ENCODE measurements at places on chromosomes 16 and 17.

- no peak for DNase-seq
These were observed 70.5 kb downstream of the AATF start for GRCh38 chr17:37019117-37019740.

DNA sequence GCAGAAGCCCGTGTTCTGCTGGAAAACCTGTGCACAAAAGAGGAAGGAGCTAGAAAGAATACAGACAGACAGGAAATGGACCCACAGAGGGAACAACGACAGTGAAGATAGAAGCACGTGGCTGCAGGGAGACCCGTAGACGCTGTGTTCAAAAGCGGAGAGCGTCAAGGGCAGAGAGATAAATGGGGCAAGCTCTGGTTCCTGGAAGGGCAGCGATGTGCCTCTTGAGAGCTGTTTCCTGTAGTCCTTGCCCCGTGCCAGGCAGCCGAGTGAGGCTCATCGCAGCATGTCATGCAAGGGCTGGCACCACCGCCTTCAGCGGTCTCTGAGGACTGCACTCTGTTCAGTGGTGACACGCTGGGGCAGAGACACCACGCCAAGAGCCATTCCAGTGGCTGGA, 43.6 kb upstream of the CACNG5 start:
- no peak for DNase-seq

DNA sequence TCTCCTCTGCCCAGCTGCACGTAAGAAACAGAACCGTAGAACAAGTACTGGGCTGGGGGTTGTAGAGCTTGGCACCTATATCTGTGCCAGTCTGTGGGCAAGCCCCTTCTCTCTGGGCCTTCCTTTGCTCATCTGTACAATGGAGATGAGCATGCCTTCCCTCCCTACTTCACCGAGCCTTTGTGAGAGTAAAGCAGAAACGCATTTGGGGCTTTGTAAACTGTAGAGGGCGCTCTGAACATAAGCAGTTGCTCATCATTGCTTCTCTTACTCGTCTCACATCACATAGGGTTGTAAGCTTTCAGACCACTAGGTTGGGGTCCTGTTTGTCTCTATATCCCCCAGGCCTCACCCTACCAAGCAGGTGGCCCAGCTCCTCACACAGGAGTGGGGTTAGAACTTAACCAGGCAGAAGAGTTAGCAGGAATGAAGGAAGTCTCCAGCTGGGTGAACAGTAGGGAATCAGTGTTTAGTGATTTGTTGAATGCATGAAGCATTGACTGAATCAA, 15.1 kb downstream of the SAMD14 start:
- no peak for DNase-seq

GRCh38 chr17:56604691-56605290, 11.3 kb downstream of the NOG start:
- no peak for DNase-seq

GRCh38 chr16:26161461-26162180, 469.9 kb downstream of the HS3ST4 start:
- DNase-seq: no peak

DNA sequence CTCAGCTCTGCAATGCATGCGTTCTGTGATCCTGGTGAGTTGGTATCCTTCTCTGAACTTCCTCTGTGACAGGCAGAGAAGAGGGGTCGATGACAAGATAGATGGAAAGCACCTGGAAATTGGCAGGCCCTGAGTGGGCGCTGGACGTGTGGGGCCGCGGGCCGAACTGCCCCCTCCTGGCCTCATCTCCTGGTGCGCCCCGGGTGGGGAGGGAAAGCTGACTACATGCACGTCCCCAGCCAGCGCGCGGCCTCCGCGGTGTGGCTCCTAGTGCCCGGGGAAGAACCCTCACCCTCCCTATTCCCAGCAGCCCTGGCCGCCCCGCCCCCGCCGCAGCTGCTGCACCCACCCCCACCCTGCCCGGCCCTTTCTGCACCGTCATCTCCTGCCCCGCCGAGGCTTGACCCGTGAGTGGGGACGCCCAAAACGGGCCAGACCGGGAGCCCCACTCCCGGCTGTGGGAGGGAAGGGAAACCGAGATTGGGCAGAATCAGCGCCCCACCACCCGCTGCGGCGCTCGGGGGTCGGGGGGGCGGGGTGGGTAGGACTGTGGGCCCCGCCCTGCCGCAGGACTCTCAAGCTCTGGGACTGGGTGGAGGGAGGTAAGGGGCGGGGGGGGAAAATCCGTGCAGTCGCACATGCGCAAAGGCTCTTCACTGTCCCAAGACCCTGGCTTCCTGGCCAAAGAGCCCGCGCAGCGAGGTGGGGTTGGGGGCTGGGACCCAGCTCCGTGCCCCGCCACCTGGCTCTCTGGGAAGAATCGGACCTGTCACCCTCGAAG, at the start of gene NOL3:
TSS of gene NOL3 (plus strand) at position 371 of the 781 bp plus-strand sequence.
- no peak for DNase-seq
